ENCODE measurements at places on chromosomes 4 and X.

DNA sequence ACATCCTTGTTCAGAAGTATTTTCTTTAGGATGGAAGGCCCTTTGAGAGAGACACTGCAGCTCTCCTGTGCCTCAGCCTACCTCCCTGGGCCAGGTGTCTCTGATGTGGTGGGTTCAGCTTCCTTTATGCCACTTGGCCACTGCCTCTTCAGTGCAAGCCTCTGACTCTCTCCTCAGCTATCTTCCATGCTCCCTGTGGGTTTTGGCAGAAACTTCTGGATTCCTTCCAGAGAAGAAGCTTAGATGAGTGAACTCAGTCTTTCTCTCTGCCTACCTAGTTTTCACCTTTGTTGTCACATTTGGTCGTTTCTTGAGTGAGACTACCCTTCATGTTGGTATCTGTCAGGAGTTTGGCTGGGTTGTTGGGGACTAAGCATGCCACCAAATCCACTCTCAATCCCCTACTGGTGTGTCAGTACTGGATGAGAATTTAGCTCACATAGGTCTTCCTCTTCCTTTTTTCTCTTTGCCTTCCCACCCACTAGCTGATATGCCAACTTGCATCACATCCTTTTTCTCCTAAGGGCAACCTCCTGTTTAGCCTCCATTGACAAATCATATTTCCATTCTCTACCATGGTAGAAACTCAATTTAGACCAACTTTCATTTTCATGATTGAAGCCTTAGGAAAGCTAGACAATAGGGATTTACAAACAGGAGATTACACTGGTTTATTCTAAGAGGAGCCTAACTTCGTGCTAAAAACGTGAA lies 32.0 kb downstream of the IL15 start:
- no peak for DNase-seq

DNA sequence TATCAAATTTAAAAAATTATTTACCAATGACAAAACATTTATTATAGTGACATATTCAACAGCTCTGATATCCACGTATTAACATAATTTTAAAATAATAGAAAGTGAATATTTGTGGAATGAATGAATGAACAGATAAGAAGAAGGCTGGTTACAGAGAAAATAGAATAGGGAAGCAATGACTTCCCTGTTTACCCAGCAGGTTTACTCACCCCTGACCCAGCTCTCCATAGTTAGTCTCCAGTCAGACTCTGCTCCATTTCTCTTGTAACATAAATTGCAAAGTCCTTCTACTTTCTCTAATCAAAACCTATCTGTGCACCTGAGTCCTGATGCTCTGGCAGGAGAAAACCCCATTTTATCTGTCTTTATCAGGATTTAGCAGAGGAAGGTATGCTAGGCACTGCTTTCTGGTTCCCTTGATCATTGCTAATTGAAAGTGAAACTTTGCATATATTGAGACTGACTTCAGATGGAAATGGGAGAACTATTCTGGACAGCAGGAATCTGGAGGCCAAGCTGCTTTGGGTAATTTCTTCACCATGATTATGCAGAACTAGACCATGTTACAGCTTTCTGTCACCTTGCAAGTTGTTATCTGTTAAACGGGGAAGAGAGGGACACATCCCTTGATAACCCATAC lies 363.0 kb downstream of the FAT4 start:
- DNase-seq, result no peak

DNA sequence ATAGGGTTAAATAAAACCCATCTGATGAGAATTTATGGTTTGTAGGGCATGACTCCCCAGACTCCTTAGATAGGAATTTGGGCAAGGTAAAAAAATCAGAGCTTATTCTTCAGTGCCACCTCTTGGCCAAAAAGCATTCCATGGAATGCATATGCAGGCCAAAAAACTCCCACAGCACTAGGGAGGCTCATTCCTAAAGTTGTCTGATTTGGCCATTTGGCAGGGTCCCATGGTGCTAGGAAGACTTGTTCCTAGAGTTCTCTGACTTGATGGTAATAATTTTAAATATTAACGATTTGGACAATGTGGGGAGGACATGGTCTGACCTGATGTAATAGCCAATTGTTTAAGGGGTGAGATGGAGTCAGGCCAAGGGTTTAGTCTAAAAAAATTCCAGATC lies 93.0 kb downstream of the SPIN4 start:
- no peak for DNase-seq

DNA sequence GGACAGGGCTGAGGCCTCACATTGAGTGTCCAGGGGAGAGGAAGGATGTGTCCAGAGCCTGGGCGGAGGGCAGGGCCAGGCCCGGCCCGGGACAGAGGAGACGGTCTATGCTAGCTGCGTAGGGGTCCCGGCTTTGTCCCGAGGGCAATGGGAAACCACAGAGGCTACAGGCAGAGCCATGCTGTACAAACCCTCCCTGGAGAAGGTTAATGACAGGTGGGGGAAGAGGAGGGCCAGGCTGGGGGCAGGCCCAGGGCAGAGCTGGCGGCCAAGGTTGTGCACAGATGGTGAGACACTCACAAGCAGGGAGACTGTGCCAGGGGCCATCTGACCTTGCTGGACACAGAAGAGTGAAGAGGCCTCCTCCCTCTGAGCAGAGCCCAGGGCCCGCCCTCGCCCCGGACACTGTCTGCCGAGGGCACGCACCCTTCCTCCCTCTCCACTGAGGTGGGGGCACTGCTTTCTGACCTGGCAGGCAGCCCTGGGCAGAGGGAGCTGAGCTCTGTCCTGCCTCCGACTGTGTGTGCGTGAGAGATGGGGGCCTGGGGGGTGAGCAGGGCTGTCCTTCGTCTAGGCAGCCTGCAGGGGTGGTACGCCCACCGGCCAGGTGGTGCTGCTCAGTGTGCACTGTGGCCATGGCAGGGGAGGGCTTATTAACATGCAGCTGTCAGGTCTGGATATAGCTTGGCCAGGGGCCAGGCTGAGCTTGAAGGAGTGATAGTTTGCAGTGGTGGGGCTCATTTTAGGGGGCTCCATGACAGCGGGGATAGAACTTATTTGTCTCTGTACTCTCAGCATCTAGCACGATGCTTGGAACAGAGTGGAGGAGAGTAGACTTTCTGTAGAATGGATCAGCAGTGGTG lies 75.7 kb upstream of the LRPAP1 start:
- no peak for DNase-seq

GRCh38 chr4:38132107-38132673 lies 172.0 kb downstream of the PTTG2 start:
- DNase-seq, result peak; percentile 91

- DNase-seq, result no peak
Observed at GRCh38 chrX:148612431-148612830, 112.0 kb downstream of the AFF2 start.

DNA sequence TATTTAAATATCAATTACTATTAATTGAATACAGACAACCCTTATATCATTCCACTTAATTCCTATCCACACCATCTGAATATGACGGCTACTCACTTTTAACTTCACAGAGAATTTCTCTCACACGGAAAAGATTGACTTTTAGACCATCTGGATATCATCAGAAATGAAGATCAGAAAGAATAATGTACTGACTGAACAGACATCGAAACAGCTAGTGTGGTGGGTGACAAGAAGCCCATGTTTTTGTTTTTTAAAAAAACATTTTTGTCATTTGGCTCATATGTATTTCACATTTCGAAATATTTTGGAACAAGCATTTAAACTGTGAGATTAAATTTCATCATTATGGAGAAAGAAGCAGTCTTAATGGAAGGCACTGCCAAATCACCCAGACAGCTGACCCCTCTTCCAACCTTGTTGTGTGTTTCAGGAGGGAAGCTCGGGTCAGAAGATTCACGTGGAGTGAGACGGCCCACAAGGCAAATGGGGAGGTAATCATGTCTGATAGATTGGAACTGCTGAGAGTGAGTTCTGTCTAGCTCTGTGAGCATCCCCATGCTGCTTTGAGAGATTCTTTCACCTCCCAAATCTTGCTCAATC lies 204.2 kb upstream of the RASGEF1B start:
- no peak for DNase-seq

DNA sequence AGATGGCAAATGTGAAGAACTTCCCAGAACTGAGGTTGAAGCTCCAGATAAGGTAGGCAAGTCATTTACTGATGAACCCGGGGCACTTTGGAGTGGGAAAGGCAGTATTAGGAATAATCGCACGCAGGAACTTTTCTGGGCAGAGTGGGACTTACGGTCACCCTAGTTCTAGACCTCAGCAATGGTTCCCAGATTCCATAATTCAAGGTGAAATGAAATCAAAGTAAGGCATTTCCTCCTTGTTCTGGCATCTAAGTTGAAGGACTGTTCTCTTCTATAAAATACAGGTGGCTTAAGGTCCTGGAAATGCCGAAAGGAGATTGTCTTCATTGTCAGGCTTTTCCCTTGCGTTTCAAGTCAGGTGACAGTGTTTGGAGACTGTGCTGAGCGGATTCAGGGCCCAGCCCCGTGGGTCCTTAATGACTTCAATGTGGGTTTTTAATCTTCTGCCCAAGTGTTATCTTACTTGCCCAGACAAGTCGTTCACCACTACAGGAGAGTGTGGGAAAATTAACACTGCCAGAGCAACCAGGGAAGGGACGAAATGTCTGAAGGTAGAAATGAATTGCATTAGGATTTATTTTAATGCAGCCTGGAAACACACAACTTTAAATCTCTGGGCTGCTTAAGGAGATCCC lies 52.1 kb upstream of the STOX2 start:
- no peak for DNase-seq

DNA sequence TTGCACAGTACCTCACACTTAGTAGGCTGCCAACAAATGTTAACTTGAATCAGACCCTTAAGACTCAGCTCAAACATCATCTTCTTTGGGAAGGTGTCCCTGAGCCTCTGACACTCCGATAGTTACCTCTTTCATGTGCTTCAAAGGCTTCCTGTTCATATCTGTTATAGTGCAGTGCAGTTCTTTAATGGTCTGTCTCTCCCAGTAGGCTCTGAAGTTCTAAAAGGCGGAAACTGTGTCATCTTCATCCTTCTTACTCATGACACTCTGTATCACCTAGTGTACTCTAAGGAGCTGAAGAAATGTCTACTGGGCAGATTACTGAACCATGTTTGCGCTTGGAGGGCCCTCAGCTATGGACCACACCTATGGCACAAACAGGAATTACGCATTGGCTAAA lies 2.1 kb upstream of the DIAPH2 start:
- no peak for DNase-seq

GRCh38 chrX:34503119-34503518 lies 154.0 kb downstream of the TMEM47 start:
- DNase-seq, result no peak

GRCh38 chr4:130044788-130045531 lies 949.0 kb downstream of the C4orf33 start:
- DNase-seq, result no peak

DNA sequence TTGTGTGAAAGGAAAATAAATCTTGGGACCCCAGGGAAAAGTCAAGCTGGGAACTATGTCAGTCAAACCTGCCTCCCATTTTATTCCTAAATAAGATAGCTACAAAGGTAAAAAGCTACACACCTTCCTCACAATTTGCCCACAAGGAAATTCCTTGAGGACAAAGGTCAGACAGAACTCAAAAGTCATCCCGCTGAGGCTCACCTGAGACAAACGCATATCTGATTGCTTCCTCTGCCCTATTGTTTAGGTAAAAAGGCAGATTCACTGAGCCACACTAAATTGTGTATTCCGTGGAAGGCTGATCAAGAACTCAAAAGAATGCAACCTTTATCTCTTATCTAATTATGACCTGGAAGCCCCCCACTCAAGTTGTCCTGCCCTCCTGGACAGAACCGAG lies 58.7 kb upstream of the MAML3 start:
- DNase-seq, result no peak

DNA sequence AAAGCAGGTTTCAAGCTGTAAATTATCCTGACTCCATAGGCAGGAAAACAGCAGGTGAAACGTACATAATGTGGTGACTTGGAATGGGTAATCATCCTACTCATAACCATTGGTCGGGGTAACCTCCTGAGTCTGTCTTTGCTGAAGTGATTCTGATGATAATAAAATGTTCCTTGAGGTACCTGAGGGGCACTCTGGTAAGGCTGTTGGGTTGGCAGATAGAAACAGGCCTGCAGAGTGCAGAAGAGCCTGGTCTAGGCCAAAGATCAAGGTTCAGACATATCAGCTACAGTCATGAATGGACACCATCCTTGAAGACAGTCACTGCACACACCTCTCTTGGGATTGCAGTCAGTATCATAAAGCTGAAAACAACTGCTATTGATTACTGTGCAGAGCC lies 174.7 kb upstream of the RPL34 start:
- no peak for DNase-seq

GRCh38 chrX:63656871-63657580 lies 128.0 kb downstream of the ARHGEF9 start:
- peak; percentile 50 for DNase-seq

DNA sequence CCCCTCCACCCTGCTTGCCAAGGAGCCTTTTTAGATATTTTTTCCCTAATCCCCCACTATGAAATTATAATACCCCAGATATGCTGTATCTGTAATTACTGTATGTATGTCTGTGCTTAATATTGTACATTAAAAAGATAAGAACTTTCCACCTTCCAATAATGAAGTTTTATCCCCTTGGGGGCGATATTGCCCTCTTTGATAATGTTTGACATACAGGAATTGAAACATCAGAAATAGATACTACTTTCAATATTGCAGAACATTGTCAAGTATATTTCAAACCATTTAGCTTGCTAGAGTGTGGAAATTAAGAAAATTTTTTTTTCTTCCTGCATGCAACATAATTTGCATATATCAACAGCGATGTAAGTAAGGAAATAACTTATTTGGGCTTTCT lies 58.9 kb downstream of the NAF1 start:
- peak; percentile 11 for DNase-seq

GRCh38 chr4:121728066-121728465 lies 31.3 kb upstream of the ANXA5 start:
- peak; percentile 83 for DNase-seq

- no peak for DNase-seq
Observed at GRCh38 chr4:66736606-66737005, 808.7 kb downstream of the CENPC start.

GRCh38 chrX:30643313-30643821 lies 9.9 kb upstream of the GK start:
- DNase-seq, result peak; percentile 51

GRCh38 chr4:23269566-23269965 lies 576.8 kb downstream of the GBA3 start:
- no peak for DNase-seq

- DNase-seq, result no peak
Observed at GRCh38 chr4:83387012-83387411, 52.4 kb upstream of the HPSE start.

DNA sequence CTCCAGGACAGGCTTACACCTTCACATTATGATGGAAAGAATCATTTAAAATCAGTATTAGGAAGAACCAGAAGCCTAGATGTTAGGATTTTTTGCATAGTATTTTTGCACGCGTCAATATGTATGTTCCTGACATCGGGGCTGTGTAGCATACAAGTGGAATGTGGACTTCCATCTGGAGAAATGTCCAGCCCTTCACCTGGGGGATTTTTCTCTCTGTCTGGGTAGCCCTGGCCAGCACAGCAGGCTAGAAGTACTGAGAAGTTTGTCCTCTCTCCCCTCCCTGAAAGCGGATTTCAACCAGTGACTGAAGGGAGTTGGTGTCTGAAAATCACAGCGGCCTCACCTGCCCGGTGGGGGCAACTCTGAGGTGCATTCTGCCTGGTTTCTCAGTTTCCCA lies 10.4 kb upstream of the KLHL8 start:
- DNase-seq, result no peak

GRCh38 chrX:109710181-109710580 lies 22.9 kb downstream of the ACSL4 start:
- no peak for DNase-seq
